Heart right ventricle (tissue), 16 donors: ENCODE measurements at places on chromosomes 1 and 21.

- peak; percentile 49 for DNase-seq
Measured at GRCh38 chr1:220878191-220879075, 810 bp upstream of the HLX start.

DNA sequence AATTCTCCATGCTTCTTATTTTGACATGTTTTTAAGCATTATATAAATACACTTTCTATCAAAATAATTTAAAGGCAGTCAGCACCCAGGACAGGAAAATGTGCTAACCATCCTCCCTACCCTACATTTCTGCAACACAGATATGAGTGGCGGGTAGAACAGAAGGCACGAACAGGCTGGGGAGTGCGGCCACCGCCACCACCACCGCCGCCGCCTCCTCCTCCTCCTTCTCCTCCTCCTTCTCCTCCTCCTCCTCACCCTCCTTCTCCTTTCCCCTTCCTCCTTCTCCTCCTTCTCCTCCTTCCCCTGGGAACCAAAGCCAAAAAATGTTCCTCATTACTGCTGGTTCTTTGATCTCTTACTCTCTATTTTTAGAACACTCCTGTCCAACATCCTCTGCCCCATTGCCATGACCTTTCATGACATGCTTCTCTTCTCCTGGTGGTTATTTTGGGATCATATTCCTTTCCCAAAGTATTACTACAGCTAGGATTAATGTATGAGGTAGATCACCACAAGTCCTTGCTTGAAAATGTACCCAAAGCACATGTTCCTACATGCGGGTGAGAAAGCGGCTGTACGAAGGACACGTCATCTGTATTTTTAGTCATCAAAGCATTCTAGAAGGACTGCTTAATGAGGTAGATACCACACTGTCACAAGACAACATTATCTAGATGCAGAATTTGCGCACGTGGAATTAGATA lies 24.5 kb upstream of the CCN1 start:
- no peak for DNase-seq

DNA sequence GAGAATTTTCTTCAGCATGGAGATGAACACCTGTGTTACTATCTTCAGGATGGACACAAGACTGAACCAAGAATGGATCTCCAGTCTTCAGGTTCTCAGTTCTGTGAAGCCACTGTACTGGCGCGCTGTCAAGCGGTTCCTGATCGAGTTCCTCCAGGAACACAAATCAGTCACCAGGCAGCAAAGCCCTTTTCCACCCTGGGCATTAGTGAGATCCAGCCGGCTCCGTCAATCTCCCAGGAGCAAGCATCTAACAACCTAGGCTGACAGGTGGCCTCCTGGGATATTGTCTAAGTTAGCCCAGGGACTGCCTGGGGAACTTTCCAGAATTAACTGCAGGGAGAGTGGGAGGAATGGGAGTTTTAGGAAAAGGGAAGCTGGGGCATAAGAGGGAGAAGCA lies 9.7 kb upstream of the IGFN1 start:
- no peak for DNase-seq

DNA sequence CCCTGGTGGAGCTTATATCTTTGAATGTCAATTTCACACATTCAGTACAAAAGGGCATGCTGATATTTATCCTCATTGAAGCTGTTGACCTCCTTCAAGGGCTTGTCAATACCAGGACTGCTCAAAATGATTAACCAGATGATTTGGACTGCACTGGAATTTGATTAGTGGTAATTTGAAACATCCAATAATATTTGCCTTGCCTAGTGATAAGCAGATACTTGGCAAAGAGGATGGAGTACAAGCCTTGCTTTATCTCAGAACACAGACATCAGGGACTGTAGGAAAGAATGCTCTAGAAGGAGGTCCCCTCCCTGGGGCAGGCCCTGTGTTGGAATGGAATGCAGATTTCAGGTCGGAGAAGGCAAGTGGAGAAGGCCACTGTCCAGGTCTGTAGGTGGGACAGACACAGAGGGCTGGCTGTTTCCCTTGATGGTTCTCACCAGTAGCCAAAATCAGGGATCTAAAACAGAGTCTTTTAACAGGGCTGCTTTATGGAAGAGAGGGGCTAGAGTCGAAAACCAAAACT lies 64.8 kb upstream of the ZNF648 start:
- no peak for DNase-seq

GRCh38 chr1:230139315-230139714 lies 72.3 kb downstream of the GALNT2 start:
- DNase-seq: no peak

- DNase-seq: no peak
Measured at GRCh38 chr1:180505732-180506335, 3.5 kb upstream of the ACBD6 start.

- no peak for DNase-seq
Measured at GRCh38 chr1:3910049-3910731, 10.1 kb upstream of the C1orf174 start.

GRCh38 chr21:45892156-45892915 lies 89.2 kb upstream of the COL6A1 start:
- no peak for DNase-seq

- DNase-seq: no peak
Measured at GRCh38 chr1:151858886-151859665, 5.6 kb upstream of the THEM5 start.

GRCh38 chr1:30414086-30414850 lies 309.1 kb downstream of the MATN1 start:
- DNase-seq: no peak

DNA sequence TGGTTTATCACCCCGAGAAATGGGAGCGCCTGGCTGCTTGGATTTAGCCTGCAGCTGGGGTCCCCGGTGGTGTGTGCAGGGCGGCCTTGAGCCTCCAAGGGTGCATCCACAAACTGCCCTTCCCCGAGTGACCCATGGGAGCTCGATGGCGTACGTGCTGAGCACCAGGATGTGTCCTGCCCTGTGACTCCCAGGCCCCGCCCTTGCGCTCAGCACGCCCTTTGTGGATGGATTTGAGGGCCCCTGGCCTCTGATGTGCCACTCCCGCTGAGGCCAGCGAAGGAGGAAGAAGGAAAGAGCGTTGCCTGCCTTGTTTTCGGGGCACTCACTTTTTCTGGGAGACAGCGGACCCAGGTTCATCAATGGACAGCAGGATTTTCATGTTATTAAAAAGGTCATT lies 1.7 kb upstream of the TFF3 start:
- no peak for DNase-seq

GRCh38 chr1:204695692-204696091 lies 10.2 kb upstream of the LRRN2 start:
- no peak for DNase-seq

DNA sequence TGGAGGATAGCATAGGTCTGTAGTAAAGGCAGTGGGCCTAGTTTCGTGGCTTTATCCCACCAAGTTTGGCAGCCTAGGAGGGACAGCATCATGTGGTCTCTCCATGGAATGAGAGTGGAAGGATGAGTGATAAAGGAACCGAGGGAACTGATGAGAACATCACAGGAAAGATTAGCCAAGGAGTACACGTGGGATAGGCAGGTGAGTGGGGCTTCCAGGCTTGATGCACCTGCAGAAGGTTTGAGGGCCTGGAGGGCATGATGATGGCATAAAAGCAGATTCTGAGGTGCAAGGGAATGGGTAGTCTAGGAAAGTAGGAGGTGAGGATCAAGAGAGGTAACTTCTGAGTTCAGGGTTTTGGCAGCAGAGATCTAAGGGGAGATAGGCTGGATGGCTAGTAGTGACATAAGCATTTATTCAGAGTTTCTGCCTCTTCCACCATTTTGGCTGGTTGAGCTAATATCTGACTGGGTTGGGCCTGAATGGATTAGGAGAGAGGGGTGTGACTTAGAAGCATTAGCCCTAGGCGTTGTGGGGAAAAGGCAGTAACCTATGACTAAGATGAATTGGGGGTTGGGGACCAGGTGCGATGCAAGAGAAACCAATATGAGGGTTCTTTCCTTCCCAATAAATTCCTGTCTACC lies 9.1 kb downstream of the PTGFRN start:
- DNase-seq: no peak

GRCh38 chr21:15437883-15438282 lies 291.9 kb upstream of the USP25 start:
- DNase-seq: no peak

DNA sequence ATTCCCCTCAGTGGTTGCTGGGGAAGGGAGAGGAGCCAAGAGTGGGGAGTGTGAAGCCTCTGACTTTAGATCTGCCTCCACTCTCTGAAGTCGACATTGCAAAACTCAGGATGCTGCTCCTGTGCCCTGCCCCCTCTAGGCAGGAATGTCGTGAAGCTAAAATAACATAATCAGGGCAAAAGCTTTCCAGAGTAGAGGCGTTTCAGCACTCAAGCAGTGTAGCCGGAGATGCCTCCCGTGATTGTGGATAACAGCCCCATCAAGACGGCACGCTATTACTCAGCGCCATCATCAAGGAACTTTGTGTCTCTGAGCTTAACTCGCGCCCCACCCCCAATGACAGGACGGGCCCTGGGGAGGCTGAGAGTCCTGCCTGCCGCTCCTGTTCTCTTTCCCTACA lies 60.0 kb downstream of the FBXO2 start:
- no peak for DNase-seq

DNA sequence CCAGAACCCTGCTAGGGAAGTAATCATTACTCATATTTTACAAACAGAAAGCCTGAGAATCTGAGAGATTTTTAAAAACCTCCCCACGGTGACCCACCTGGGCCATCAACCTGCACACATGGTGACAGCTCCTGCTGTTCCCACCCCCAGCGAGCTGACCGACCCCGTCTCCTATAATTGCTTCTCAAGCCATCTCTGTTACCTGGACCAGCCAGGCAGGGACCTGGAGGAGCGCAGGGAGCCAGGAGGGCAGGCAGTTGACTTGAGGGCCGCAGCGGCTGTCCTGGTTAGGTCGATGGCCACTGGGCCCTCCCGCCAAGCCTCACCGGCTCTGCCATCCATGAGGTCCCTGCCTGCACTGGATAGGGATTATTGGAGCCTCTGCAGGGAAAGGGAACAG lies 7.7 kb downstream of the TFF2 start:
- DNase-seq: no peak

DNA sequence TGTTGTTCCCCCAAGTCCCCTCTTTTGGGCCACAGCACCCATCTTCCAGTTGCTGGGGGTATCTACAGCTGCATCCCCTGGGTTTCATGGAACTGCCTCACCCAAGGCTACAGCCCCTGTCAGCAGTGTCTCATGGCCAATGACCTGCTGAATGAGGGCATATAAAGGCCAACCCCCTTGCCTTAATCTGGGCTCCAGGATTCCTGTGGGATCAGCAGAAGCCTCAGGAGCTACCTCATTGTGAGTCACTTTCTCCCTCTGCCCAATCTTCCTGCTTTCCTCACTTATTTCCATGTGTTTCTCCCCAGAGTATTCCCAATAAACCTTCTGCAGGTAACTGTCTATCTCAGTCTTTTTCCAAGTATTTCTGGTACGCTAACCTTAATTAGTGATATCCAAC lies 37.3 kb upstream of the SYT14 start:
- no peak for DNase-seq

DNA sequence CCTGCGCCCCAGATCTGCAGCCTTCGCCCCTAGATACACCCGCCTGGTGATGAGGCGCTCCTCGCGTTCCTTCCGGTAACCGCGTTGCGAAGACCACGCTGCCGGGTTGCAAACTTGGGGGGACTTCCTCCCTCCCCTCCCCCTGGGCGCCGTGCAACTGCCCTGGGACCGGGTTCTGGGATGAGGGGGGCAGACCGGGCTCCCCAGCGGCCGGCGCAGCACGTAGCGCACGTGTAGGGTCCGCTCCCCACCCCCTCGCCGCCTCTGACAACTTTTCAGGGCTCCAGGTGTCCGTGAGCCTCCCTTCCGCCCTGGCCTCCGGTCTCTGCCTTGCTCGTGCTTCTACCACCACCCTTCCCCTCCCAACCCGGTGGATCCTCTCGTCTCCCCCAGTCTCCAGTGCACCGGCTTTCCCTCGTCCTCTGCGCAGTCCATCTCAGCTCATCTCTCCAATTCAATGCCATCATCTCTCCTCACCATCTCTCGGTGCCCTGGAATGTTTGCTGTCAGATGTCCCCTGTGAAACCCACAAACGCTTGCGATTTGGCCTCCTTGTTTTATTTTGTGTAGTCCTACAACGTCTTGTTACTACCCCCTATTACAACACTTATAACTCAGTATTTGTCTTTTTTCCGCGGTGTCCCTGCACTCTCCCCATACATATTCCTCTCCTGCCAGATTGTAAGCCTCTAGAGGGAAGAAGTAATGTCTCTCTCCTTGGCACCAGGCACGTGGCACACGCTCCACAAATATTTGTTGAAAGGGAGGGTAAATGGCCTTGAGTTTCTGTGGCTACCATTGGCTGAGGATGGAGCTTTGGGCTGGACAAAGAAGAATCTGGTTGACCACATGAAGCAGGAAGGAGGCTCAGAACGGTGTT lies 782 bp downstream of the PCAT6 start:
- DNase-seq: peak; percentile 12

DNA sequence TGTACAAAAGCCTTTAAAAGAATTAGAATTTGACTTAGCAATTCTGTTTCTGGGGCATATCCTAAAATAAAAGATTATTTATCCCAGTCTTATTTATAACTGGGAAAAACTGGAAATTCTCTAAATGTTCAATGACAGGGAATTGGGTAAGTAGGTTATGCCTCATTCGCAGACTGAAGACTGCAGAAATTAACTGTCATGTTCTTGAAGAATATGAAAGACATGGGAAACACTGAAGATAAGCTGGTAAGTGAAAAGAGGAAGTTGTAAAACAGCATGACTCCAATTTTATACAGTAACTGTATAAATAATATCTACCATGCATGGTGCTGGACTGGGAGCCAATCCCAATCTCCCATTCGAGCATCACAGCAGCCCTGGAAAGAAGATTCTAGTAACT lies 50.6 kb upstream of the SLC2A1 start:
- no peak for DNase-seq

- DNase-seq: no peak
Measured at GRCh38 chr21:44487831-44488230, 32.5 kb downstream of the LRRC3 start.

DNA sequence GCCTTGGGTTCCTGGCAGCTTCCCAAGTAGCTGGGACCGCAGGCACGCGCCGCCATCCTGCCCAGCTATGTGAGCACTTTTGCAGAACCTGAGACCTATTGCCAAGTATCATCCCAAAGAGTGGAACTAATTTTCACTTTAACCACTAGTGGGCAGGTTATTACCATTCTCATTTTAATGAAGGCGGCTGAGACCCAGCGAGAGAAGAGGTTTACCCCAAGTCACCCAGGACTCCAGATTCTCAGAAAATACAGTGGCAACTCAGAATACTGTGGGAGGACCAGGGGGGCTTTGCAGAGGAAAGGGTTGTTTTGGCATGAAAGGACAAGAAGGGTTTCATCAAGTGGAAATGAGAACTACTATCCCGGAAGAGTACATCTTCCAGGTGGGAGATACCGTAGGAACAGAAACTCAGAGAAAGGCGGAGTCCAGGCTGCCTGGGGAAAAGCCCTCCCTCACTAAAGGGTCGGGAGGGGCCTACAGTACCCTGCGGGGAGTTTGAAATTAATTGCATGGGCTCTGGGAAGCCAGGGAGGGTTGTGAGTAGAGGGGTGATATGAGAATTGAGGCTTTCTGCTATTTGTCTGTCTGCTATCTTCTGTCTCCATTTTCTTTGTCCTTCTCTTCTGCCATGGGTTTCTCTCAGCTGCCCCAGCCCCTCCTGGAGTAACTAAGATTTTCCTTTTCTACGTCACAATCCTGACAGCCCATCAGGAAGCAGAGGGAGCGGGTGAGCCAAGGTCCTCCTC lies 7.2 kb upstream of the SEMA4A start:
- peak; percentile 81 for DNase-seq
